Tracheal epithelial cell (primary cell): ENCODE measurements at places on chromosomes 1 and 21. TPM values are rescaled to one million over a fixed set of nuclear protein-coding genes. Genes with fewer than 3 reads are reported as not detected.

The SPRR1B gene
- total RNA-seq, result 14.7 and 15.3 TPM in 2 replicates

The OR2M5 gene
- not detected in 2 replicates for total RNA-seq

The TCP10L gene
- 0.24 and 1.5 TPM in 2 replicates for total RNA-seq

The APCS gene
- total RNA-seq, result not detected in 2 replicates

The LRRC3 gene
- total RNA-seq, result 0.43 and 0.72 TPM in 2 replicates

The FCRLB gene
- 1.7 and 2.6 TPM in 2 replicates for total RNA-seq

The STXBP3 gene
- total RNA-seq, result 33.3 and 36.2 TPM in 2 replicates

The SLC2A5 gene
- total RNA-seq, result under 0.01 TPM in 1 of 2 replicates, not detected in the other

The MRPS21 gene
- total RNA-seq, result 35.8 and 37.8 TPM in 2 replicates

The CDK18 gene
- 6.0 and 19.5 TPM in 2 replicates for total RNA-seq

The CFHR4 gene
- total RNA-seq, result not detected in 2 replicates

The SMCP gene
- not detected in 2 replicates for total RNA-seq

The CDC42SE1 gene
- total RNA-seq, result 85.7 and 95.4 TPM in 2 replicates

The TMEM50B gene
- total RNA-seq, result 16.1 and 20.7 TPM in 2 replicates

The IBA57 gene
- 3.9 and 7.0 TPM in 2 replicates for total RNA-seq

The GCSAML gene
- total RNA-seq, result not detected in 2 replicates

The OR10J1 gene
- total RNA-seq, result under 0.01 TPM in 1 of 2 replicates, not detected in the other

The CD5L gene
- not detected in 2 replicates for total RNA-seq

The KRTAP21-2 gene
- not detected in 2 replicates for total RNA-seq

The NBPF6 gene
- total RNA-seq, result not detected in 2 replicates

The CELA2A gene
- not detected in 2 replicates for total RNA-seq

The PRRX1 gene
- not detected in 2 replicates for total RNA-seq

The FBLIM1 gene
- total RNA-seq, result 74.6 and 288 TPM in 2 replicates

The TAGLN2 gene
- total RNA-seq, result 262 and 368 TPM in 2 replicates

The SYDE2 gene
- total RNA-seq, result 5.1 and 7.2 TPM in 2 replicates

The DRAXIN gene
- total RNA-seq, result under 0.01 TPM in 1 of 2 replicates, not detected in the other

The ZNF362 gene
- 0.96 and 1.3 TPM in 2 replicates for total RNA-seq

The OR2T11 gene
- not detected in 2 replicates for total RNA-seq

The EXTL2 gene
- total RNA-seq, result 4.3 and 5.1 TPM in 2 replicates

The MPL gene
- total RNA-seq, result not detected in 2 replicates

The IFNAR1 gene
- total RNA-seq, result 10.1 and 11.1 TPM in 2 replicates

The NBL1 gene
- 103 and 114 TPM in 2 replicates for total RNA-seq

The USP16 gene
- 22.9 and 37.5 TPM in 2 replicates for total RNA-seq

The COP1 gene
- 47.0 and 52.6 TPM in 2 replicates for total RNA-seq

The FAM72D gene
- total RNA-seq, result not detected in 2 replicates

The FOXD2 gene
- under 0.01 TPM in 2 replicates for total RNA-seq

The UTP11 gene
- total RNA-seq, result 26.4 and 31.8 TPM in 2 replicates

The TPTE gene
- total RNA-seq, result not detected in 2 replicates

The SPRR5 gene
- not detected in 2 replicates for total RNA-seq

The CHIT1 gene
- under 0.01 and 0.24 TPM in 2 replicates for total RNA-seq

The LCE2A gene
- total RNA-seq, result not detected in 2 replicates

The CRYBG2 gene
- 36.9 and 51.1 TPM in 2 replicates for total RNA-seq

The DOCK7 gene
- 42.4 and 68.0 TPM in 2 replicates for total RNA-seq

The TDRD5 gene
- under 0.01 TPM in 2 replicates for total RNA-seq

The ASCL5 gene
- 0.21 TPM in 1 of 2 replicates, not detected in the other for total RNA-seq

The DYRK1A gene
- total RNA-seq, result 39.5 and 46.5 TPM in 2 replicates

The C4BPA gene
- total RNA-seq, result not detected in 2 replicates

The RGSL1 gene
- not detected in 2 replicates for total RNA-seq

The GPR153 gene
- total RNA-seq, result 16.4 and 41.1 TPM in 2 replicates

The NR1I3 gene
- not detected in 2 replicates for total RNA-seq

The NGF gene
- total RNA-seq, result 1.9 and 2.8 TPM in 2 replicates

The VHLL gene
- 0.72 TPM in 1 of 2 replicates, not detected in the other for total RNA-seq
